ENCODE measurements at places on chromosomes 13 and 19.

GRCh38 chr19:49233163-49233562 is 75.6 kb downstream of the TRPM4 start:
- DNase-seq, result no peak

DNA sequence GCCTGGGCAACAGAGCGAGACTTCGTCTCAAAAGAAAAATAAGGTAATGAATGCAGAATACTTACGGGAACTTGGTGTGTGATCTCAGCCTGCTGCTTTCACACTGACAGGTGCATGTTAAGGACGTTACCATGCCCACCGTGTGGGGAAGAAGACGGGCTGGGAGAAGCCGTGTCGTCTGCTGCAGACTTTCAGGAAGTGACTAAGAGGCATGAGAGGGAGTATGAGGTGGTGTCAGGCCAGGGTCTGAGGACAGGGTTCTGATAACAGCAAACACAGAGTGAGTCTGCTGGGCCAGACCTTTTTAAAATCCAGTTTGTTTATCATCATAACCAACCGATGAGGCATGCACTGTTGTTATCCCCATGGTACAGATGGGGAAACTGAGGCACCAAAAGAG is 13.6 kb upstream of the GALP start:
- no peak for DNase-seq

DNA sequence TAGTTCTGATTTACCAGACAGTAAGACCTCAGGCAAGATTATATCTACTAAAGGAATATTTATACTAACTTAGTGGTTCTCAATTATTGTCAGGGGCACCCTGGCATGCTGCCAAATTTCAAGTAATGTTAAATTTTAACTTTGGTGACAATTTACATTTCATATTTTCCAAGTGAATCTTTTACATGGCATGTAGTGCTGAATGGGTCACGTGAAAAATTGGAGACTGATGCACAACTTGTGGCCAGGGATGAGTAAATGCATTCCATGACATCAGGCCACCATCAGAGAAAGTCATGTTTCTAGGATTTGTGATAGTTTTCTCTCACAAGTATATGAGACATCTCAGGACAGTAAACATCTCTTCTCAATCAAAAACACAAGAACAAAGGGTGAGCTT is 202.6 kb upstream of the SOX21 start:
- no peak for DNase-seq

GRCh38 chr13:27772651-27773425 is 19.4 kb upstream of the GSX1 start:
- no peak for DNase-seq

GRCh38 chr19:45508417-45508860 is 1.2 kb downstream of the VASP start:
- DNase-seq, result no peak

DNA sequence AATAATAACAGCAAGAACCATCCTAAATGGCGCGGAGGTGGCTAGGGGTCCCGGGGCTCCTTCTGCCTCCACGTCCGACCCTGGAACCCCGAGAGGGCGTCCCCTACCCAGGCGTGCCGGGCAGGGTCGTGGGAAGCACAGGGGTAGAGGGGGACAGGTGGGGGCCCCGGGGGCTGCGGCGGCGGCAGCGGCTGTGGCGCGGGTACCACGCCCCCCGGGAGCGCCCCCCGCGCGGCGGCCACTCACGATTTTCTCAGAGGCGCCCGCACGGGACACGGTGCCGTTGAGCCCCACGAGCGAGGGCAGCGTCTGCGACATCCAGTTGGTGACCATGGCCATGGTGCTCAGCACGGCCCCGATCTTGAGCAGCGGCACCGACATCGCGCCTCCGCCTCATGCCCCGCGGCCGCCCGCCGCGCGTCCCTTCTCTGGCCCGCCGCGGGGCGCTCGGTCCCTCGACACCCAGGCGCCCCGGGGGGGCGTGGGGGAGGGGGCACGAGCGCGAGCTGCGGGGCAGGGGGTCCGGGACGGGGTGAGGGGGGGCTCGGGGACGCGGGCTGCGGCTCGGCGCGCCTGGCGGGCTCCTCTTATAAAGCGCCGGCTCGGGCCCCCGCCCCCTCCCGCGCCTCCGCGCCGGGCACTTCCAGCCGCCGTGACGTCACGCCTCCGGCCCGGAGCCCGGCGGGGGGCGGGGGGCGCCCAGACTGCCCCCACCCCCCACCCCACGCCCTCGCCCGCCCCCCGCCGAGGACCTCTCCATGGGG is 22.9 kb downstream of the OLFM2 start:
- DNase-seq, result no peak

GRCh38 chr19:18074192-18074591 is 12.5 kb downstream of the IL12RB1 start:
- no peak for DNase-seq

GRCh38 chr13:60351326-60351725 is 45.7 kb upstream of the TDRD3 start:
- DNase-seq, result no peak

- no peak for DNase-seq
Observed at GRCh38 chr13:110136660-110137585, 170.0 kb downstream of the COL4A1 start.

DNA sequence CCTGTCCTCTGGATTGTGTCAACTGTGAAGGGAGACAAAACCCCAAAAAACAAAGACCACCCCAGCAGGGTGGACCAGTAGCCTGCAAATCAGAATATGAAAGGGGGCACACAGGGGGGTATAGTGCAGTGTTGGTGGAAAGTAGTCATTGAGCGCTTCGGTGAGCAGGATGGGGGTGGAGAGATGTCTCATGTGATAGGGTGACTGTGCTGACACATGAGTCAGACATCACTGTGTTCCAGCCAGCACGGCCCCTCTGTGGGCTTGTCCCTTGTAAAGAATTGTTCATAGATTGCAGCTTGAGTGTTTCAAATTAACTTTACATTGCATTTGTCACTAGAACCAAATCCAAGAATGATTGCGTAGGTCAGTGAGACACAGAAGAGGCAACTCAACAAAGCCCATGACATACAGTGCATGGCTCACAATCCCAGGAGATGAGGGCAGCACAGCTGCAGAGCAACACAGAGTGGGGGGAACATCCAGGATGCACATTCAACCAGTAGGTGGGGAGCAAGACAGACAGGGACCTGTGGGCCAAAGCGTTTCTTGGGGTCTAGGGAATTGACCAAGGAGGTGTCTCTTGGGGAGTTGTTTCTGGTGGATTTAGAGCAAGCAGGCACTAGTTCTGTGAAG is 7.5 kb downstream of the ZNF440 start:
- DNase-seq, result no peak

DNA sequence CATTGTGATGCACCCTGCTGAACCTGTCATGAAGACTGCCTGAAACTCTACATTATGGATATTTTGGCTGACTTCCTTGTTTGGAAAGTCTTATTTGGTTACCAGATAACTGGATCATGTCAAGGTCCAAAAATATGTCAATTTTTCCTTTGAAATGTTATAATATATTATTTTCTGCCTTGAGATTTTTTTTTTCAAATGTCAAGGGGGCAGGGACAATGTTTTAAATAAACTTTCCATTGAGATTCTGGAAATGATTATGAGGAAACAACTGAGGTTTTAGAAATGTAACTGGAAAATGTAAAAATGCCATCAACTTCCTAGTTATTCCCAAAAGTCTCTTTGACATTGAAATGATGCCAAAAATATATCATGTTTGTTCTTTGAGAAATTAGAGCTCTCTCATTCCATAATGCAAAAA is 117.0 kb downstream of the RFC3 start:
- no peak for DNase-seq

Measured in stimulated activated CD8-positive, alpha-beta memory T cell treated with anti-CD3 and anti-CD28 coated beads, Interleukin-2, amount 100 ng/mL, for 1 hour (primary cell).